Fibroblast of gingiva (primary cell): ENCODE measurements at places on chromosomes 2 and 18.

DNA sequence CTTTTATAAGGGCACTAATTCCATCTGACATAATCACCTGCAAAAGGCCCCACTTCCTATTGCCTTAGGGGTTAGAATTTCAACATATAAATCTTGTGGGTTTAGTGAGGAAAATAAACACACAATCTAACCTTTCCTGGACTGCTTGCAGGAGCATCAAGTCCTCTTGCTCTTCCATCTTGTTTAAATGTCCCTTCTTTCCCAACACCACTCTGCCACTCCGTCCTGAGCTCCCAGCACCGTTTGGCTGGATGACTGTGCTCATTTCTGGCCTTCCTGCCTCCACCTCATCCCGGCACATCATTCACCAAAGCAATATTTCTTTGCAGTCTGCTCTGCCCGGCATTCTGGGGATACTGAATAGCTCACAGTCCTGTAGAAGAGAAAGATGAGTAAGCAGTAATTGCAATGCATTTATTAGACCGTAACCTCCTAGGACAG is 247.8 kb downstream of the BCL2 start:
- no peak for DNase-seq

DNA sequence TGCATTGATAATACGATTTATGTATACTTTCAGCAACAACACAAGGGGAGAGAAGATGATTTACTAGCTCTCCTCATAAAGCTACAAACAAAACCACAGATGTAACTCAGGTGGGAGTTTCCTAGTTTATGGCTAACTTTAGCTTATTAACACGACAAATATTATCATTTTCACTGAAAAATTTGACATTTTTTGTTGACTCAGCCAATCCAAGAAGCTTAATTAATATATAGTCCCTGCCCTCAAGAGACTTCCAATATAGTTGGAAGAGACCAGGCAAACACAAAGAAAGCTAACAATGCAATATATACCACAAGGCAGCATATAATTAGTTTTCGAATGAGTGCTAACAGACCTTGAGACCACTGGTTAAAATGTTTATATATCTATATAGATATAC is 775 bp downstream of the WDR12 start:
- DNase-seq: no peak

DNA sequence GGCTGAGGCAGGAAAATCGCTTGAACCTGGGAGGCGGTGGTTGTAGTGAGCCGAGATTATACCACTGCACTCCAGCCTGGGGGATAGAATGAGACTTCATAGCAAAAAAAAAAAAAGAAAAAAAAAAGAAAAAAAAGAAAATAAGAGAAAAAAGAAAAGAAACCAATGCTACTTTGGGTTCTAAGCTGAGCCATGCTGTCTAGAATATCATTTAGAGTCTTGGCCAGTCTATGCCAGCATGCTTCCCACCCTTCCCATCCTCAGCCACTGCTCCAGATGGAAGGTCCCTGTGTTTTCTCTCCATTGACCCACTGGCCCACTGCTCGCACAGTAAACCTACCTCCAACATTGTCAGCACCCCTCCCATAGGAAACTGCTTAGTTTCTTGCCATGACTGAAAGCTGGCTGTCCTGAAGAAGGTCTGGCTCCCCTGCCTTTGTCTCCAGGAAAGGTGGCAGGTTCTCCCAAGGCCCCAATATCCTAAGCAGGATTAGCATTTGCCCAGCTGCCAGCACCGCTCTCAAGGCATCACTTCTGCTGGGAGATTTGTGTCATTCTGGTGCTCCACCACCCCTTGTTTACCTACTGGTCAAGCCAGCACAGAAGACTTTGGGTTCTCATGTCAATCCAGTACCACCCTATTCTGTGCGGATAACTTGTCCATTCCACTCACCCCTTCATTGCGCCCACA is 47.3 kb upstream of the PAPOLG start:
- DNase-seq: no peak

DNA sequence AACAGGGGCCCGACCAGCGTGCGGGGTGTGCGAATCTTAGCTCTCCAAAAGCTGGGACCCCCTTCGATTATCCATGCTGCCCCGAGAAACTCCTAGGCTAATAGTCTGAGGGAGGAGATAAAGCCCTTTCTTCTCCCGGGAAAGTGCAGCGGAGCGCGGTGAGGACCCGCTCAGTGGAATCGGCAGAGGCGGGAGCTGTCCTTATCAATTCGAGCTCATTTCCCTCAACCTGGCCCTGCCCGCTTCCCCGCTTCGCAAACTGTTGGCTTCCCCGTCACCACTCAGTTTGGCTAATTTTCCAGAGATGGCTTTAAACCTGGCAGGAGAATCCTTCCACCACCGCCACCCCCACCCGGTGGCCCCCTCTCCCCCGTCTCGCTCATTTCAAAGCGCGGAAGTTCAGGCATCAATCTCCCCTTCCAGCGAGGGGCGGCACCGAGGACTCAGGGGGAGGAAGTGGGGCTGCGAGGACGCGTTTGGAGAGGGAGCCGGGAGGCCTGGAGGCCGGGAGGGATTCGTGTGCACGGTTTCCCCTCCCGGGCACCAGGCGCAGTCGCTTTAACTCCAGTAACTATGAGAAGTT is 1.6 kb downstream of the KLHL14 start:
- DNase-seq: no peak

- DNase-seq: no peak
These were observed 147.6 kb downstream of the TMEM200C start for GRCh38 chr18:5747678-5748077.

DNA sequence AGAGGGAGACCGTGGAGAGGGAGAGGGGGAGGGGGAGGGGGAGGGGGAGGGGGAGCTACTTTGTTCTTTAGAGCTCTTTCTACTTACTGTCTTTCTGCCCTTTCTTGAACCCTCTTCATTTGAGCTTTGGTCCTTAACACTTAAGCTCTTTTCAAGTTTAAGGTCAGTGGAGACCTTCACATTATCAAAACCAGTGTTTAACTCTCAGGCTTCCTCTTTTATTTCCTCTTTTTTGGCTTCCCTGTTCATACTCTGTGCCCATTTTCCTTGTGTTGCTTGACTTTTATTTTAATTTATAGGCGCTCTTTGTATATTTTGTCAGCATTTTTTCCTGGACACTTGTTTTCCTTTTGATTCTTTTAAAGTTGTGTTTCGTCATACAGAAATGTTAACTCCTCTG is 37.1 kb downstream of the ACSL3 start:
- no peak for DNase-seq

DNA sequence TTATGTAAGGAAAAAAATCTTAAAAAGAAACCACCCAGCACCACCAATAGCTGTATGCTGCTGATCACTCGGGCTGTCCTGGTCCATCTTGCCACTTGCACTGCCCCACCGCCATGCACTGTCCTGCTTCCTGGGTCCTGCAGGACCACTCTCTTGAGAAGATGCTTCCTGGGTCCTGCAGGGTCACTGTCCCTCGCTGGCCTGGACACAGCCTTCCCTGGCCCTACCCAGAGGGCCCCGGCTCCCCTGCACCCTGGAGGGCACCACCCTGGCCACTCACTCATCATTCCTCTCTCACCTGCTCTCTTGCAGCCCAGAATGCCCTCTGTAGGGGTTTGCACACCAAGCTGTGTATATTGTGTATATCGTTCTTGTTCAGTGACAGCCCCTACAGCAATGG is 2.4 kb upstream of the OTOS start:
- DNase-seq: no peak

GRCh38 chr2:21161122-21161521 is 37.4 kb downstream of the TDRD15 start:
- DNase-seq: no peak

DNA sequence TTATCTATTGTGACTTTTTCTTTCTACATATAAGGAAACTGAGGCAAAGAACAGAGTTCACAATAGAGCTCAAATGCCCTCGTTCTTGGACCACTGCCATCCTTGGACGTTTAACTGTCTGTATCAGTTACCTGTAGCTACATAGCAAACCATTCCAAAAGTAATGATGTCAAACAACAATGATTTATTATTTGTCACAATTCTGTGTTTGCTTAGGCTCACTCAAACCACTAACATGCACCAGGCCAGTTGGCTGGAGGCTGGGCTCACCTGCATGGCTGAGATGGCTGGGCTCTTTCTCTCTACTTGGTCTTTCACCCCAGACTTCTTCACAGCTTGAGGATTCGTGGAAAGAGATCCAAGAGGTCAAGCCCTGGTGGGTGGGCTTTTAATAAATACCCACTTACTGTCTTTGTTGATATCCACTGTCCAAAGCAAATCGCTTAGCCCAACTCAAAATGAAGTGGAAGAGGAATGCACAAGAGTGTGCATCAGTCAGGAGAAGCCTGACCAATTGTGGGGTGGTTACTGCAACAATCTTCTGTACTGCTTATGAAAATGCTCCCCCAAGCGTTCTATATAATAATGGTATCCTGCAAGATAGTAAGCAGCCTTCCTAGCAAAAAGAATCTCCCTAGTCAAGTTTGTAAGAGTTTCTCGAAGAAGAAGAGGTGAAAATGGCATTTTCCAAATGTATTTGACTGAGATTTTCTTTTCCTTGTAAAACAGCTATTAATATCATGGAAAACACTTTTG is 163.5 kb upstream of the NT5C1B start:
- no peak for DNase-seq

- DNase-seq: no peak
These were observed 22.0 kb downstream of the NPPC start for GRCh38 chr2:231904161-231904611.

GRCh38 chr2:231182513-231182899 is 15.9 kb upstream of the ARMC9 start:
- DNase-seq: no peak

- DNase-seq: peak; percentile 95
These were observed 104.6 kb downstream of the RTN4 start for GRCh38 chr2:54945391-54946219.

- peak; percentile 91 for DNase-seq
These were observed 502 bp downstream of the TUBB6 start for GRCh38 chr18:12308386-12309100.
